ENCODE measurements at places on chromosomes 4 and X. TPM values are rescaled to one million over a fixed set of nuclear protein-coding genes. Genes with fewer than 3 reads are reported as not detected.

GRCh38 chr4:121873604-121874003, 3.3 kb upstream of the BBS7 start:
- H3K4me1 ChIP-seq: peaks cover 14% of the 10 kb centered on the region
- no peaks in the 10 kb centered on the region for H3K36me3 ChIP-seq
- no peak for DNase-seq
- no peaks in the 10 kb centered on the region for H3K27me3 ChIP-seq
- no peak overlapping the region for H3K4me3 ChIP-seq

DNA sequence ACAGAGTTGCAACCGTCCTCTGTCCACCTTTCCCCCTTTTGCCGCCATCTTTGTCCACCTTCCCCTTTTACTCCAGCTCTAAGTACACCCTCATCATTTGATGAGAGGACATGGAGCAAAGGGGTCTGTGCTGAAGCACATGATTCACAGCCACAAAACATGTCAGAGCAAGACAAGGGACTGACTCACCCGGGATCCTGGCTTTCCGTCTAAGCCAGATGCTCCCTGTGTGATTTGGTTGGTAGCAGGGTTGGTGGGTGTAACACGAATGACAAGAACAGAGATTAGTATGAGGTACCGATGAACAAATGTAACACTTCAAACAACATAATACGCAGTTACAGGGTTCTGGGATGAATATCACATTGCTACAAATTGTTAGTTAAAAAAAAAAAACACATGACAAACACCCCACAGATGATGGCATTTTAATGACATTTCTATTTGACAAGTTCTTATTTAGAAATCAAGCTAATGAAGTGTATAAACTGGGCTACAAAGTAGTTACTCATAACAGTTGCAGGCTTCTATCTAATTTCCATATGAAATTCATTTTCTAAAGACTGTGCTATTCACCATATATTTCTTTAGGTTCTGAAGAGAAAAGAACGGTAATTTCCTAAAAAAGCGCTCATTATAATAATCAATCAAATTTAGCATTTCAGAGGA, 71.4 kb upstream of the ETNPPL start:
- no peak for DNase-seq
- no peaks in the 10 kb centered on the region for H3K36me3 ChIP-seq
- H3K4me3 ChIP-seq: no peak overlapping the region
- no peaks in the 10 kb centered on the region for H3K27me3 ChIP-seq
- H3K27ac ChIP-seq: no peak overlapping the region

The NAP1L3 gene
- total RNA-seq: 0.13 TPM

GRCh38 chr4:80187677-80188076, 9.6 kb upstream of the PRDM8 start:
- peaks cover 7% of the 10 kb centered on the region for H3K4me1 ChIP-seq
- H3K27me3 ChIP-seq: peaks cover 4% of the 10 kb centered on the region
- H3K4me3 ChIP-seq: no peak overlapping the region
- H3K36me3 ChIP-seq: no peaks in the 10 kb centered on the region

The CT45A1 gene
- not detected for total RNA-seq

DNA sequence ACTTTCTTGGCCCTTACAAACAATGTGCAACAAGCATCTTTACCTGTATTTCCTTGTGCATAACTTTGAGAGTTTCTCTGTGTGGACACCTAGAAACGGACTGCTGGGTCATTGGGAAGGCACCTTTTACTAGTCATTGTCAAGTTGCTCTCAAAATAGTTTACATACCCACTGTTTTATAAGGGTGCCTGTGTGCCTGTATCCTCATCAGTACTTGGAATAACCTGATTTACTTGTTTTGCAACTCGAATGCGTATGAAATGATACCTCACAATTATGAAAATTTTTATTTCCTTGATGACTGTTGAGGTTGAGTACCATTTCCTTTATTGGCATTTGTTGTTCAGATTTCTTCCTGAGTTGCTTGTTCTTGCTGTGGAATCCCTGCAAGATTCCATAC, 150.8 kb downstream of the STIM2 start:
- no peaks in the 10 kb centered on the region for H3K27me3 ChIP-seq
- no peaks in the 10 kb centered on the region for H3K4me1 ChIP-seq
- no peak overlapping the region for H3K4me3 ChIP-seq
- H3K36me3 ChIP-seq: peaks cover 3% of the 10 kb centered on the region
- DNase-seq: no peak

The CC2D2A gene
- 6.5 TPM for total RNA-seq

The CYBB gene
- total RNA-seq: not detected

DNA sequence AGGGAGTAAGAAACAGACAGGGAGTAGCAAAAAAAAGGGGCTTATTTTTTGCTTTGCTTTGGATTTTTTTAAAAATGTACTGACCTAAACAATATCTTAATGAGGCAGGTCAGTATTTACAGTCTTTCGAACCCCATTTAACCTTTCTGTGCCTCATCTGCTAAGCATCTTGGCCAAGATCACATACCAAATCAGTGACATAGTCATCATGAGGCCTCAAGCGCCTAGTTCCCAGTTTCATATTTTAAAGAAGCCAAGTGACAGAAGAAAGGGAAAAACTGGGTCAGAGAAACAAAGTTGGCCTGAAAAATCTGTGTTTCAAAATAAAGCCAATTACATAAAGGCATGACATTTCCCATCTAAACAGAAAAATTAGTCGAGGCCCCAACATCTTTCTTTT, 94.6 kb upstream of the WDR44 start:
- DNase-seq: no peak
- H3K36me3 ChIP-seq: no peaks in the 10 kb centered on the region
- H3K27me3 ChIP-seq: no peaks in the 10 kb centered on the region
- H3K4me3 ChIP-seq: no peak overlapping the region

DNA sequence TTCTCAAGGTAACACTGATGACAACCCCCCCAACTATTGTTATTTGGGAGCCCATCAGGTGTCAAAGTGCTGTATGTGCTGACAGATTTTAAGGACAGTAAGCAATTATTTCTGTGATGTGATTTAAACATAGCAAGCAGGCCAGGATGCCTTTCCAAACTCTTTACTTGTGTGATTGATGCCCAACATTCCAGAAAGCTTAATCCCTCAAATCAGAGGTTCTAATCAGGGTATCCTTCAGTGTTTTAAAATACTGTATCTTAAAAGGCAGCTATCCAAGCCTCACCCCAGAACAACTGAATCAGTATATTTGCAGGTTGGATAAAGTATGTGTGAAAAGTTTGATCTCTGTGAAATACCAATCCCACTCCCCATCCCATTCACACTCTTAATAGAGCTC, 119.7 kb downstream of the GASK1B start:
- H3K4me1 ChIP-seq: peaks cover 17% of the 10 kb centered on the region
- H3K36me3 ChIP-seq: no peaks in the 10 kb centered on the region
- no peak overlapping the region for H3K4me3 ChIP-seq
- DNase-seq: no peak
- no peak overlapping the region for H3K27ac ChIP-seq

DNA sequence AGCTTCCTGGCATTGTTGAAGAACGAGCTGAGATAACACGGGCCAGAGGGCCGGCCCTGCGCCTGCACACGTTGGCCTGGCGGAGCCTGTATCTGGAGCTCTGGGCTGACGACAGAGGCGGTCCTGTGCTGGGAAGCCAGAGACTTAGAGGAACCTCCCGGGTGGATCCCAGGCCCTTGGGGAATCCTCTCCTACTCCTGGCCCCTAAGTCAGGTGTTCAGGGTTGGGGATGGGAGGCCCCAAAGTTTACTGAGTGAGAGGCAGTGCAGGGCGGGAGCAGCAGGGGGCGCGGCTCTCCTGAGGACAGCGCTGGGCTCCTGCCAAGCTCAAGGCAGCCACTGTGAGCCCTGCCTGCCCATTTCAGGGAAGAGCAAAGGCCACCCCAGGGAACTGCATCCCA, 2.5 kb upstream of the HTRA3 start:
- H3K27me3 ChIP-seq: peaks cover 11% of the 10 kb centered on the region
- no peak overlapping the region for H3K4me3 ChIP-seq
- H3K4me1 ChIP-seq: peaks cover 28% of the 10 kb centered on the region
- no peaks in the 10 kb centered on the region for H3K36me3 ChIP-seq
- DNase-seq: peak; percentile 52

DNA sequence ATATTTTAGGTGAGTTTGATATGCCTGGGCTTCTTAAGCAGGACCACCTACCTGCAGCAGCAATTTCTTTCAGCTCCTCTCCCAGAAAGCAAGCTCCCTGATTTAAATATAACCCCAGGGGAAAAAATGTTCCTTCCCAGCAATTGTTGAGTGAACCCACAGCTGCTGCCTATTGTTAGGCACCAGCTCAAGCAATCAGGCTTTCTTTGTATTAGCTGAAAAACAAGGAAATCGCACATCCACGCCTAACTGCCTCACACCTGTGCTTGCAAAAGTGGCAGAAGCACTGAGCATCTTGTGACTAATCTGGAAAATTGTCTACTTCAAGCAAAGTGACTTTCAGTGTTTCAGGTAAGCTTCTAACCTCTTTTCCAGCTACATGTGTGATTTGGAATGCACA, 432.2 kb downstream of the SMARCA1 start:
- no peaks in the 10 kb centered on the region for H3K27me3 ChIP-seq
- no peak for DNase-seq
- no peak overlapping the region for H3K27ac ChIP-seq
- H3K4me1 ChIP-seq: peaks cover 41% of the 10 kb centered on the region
- H3K36me3 ChIP-seq: no peaks in the 10 kb centered on the region

DNA sequence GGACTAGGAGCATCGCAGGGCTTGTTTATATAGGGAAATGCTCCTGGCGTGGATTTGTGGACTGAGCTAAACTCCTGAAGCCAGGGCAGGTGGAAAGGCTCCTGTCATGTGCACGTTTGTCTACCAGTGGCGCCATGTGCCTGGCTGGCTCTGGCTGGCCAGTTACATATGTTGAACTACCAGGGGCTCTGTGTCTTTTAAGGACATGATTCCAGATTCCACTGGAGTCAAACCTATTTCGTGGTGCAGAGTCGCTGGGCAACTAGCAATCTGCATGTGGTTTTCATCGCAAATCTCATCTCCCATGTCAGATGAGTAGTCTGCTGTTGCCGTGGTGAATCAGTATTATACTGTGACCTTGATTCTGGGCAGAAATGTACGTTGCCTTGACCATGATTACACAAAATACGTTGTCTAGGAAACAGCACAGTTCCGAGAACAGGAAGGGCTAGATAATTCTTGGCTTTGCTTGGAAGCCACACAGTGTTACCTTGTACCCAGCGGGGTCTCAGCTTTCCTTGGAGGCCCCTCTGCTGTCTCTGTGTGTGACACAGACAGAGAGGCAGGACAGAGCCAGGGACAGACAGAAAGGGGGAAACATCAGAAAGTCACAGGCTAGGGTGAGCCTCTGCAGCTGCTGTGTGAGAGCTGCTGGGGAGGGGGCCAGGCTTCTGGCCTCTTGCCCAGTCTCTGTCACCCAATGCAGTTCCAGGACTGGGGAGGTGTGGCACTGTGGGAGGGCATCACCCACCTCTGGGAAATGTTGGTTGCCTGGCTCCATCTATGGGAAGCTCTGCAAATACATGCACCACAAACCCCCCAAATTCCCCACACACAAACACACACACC, 19.2 kb downstream of the PNMA6E start:
- no peaks in the 10 kb centered on the region for H3K27me3 ChIP-seq
- peak; percentile 59 for DNase-seq
- peak overlapping the region; percentile 65 for H3K27ac ChIP-seq
- H3K4me1 ChIP-seq: peaks cover 19% of the 10 kb centered on the region

DNA sequence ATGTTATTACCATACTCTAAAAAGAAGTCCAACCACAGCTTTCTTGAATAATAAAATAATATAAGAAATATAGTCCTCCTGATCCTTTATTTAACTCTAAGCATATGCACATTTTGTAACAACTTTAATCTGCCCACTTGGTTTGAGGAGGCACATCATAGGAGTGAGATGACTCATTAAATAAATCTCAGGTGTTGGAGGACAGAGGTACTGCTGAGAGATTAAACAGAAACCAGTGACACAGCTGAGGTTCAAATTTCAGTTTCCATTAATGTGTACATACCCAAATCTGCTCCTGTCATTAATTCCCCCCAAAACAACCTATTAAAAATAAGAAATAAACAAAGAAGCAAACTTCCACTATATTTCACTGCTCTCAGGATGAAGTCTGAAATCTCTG, 211.0 kb downstream of the KCTD8 start:
- H3K27me3 ChIP-seq: no peaks in the 10 kb centered on the region
- H3K4me1 ChIP-seq: no peaks in the 10 kb centered on the region
- no peak overlapping the region for H3K4me3 ChIP-seq
- DNase-seq: no peak
- H3K27ac ChIP-seq: no peak overlapping the region

The XK gene
- total RNA-seq: not detected

The DMRTC1 gene
- not detected for total RNA-seq

DNA sequence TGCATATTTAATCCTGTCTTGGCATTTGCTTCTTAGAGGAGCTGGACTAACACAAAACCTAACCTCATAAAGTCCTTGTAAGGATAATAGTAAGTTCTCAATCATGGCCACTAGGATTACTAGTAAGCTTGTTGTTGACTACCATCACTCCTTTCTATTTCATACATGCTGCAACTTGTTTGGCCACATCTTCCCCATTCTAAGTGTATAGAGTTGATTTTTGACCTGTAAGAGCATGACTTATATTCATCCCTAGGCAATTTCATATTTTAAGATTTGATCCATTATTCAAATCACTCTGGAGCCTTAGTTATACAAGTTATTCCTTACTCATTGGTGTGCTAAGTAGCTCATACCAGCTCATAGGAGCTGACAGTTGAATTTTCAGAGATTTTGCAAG, 109.4 kb downstream of the EFHC2 start:
- no peak for DNase-seq
- no peaks in the 10 kb centered on the region for H3K4me1 ChIP-seq
- no peaks in the 10 kb centered on the region for H3K36me3 ChIP-seq

The NAT8L gene
- 3.3 TPM for total RNA-seq

- DNase-seq: no peak
- H3K4me3 ChIP-seq: no peak overlapping the region
- no peak overlapping the region for H3K27ac ChIP-seq
- no peaks in the 10 kb centered on the region for H3K4me1 ChIP-seq
- H3K36me3 ChIP-seq: no peaks in the 10 kb centered on the region
Observed at GRCh38 chr4:1402021-1402515, 4.2 kb downstream of the NKX1-1 start.

- no peak overlapping the region for H3K4me3 ChIP-seq
- H3K27ac ChIP-seq: no peak overlapping the region
- no peak for DNase-seq
- H3K27me3 ChIP-seq: no peaks in the 10 kb centered on the region
- no peaks in the 10 kb centered on the region for H3K4me1 ChIP-seq
Observed at GRCh38 chrX:102546828-102547493, 30.4 kb upstream of the TMSB15A start.

DNA sequence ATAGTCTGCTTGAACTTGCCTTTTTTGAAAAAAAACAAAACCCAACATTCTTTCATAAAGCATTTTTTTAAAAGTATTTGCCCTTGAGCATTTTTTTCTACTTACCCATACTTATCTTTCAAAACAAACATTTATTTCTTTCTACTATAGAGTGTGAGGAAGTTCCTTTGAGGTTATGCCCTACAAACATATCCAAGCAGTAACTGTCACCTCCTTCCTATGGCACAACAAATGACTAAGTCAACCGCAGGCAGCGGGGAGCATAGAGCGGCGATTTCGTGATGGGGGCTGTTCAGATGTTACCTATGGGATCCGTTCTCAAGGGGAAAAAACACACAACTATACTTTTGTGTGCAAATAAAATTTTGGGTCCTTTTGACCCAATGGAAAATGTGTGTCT, 19.4 kb downstream of the SPRY1 start:
- peak overlapping the region; percentile 45 for H3K27ac ChIP-seq
- no peaks in the 10 kb centered on the region for H3K36me3 ChIP-seq
- DNase-seq: peak; percentile 82
- no peak overlapping the region for H3K4me3 ChIP-seq
- no peaks in the 10 kb centered on the region for H3K27me3 ChIP-seq

The MAB21L2 gene
- total RNA-seq: not detected

The HAND2 gene
- not detected for total RNA-seq

The MAGEA6 gene
- total RNA-seq: 0.97 TPM

- H3K4me1 ChIP-seq: no peaks in the 10 kb centered on the region
- H3K4me3 ChIP-seq: no peak overlapping the region
- no peaks in the 10 kb centered on the region for H3K36me3 ChIP-seq
- no peak overlapping the region for H3K27ac ChIP-seq
Observed at GRCh38 chr4:77193046-77193445, 36.0 kb downstream of the CCNG2 start.

All from HepG2 (cell line).